IPS-NIHi11 (cell line): ENCODE measurements at places on chromosomes 7 and 10.
A peak's percentile ranks its signal among the peaks of the same experiment; 100 is the strongest.

- DNase-seq, result no peak
Measured at GRCh38 chr10:78378192-78378591, 344.5 kb downstream of the RPS24 start.

- no peak for DNase-seq
Measured at GRCh38 chr10:6504296-6504695, 75.8 kb downstream of the PRKCQ start.

- no peak for DNase-seq
Measured at GRCh38 chr7:49563693-49564378, 209.6 kb upstream of the VWC2 start.

GRCh38 chr10:6153845-6154244 lies 48.9 kb upstream of the PFKFB3 start:
- DNase-seq, result no peak

- DNase-seq, result no peak
Measured at GRCh38 chr7:139592801-139593461, 69.4 kb downstream of the CLEC2L start.

- DNase-seq, result no peak
Measured at GRCh38 chr10:59227136-59227673, 50.8 kb downstream of the PHYHIPL start.

GRCh38 chr7:76238326-76238725 lies 36.6 kb downstream of the SRRM3 start:
- DNase-seq, result no peak

- no peak for DNase-seq
Measured at GRCh38 chr10:86207226-86207625, 159.4 kb downstream of the GRID1 start.

DNA sequence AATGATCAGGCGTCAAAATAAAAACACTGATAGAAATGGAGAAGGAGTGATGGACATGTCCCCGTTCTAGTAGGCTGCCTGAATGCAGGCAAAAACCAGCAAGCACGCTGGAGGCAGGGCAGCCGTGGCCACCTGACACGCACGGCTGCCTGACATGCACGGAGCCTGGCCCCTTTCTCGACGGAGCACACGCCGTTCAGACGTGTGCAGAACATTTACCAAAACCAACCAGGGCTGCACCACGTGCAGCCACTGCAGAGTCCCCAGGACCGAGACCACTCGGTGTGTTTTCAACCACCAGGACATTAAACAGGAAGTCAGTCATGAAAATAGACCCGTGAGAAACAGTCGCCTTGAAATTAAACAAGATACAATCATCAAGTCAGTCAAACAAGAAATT lies 61.9 kb upstream of the NKX6-2 start:
- DNase-seq, result peak; percentile 33

GRCh38 chr7:213324-213993 lies 21.1 kb downstream of the FAM20C start:
- DNase-seq, result no peak

DNA sequence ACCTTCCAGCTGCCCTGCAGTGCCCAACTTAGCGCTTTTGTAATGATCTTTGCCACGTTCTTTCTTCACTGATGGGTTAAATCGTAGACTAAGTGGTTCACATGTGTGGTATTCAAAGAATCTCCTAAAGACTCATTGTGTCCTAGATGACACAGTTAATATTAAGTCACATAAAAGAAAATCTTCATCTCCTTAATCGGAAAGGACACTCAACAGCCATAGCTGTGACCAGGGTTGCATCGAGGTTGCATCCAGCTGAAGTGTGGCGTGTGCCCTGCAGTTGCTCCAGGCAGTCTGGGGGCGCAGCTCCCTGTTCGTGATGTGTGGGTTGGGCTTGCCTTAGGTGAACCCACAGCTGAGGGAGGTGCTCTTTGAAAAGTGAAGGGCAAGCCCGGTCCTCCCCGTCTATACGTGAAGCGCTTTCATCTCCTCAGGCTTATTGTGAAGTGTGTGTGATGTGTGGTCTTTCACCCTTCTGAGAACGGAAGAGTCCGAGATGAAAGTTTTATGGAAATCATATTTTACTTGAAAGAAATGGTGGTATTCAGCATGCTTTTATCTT lies 122.7 kb downstream of the TRRAP start:
- DNase-seq, result no peak

- no peak for DNase-seq
Measured at GRCh38 chr7:646487-646886, 80.0 kb upstream of the DNAAF5 start.

DNA sequence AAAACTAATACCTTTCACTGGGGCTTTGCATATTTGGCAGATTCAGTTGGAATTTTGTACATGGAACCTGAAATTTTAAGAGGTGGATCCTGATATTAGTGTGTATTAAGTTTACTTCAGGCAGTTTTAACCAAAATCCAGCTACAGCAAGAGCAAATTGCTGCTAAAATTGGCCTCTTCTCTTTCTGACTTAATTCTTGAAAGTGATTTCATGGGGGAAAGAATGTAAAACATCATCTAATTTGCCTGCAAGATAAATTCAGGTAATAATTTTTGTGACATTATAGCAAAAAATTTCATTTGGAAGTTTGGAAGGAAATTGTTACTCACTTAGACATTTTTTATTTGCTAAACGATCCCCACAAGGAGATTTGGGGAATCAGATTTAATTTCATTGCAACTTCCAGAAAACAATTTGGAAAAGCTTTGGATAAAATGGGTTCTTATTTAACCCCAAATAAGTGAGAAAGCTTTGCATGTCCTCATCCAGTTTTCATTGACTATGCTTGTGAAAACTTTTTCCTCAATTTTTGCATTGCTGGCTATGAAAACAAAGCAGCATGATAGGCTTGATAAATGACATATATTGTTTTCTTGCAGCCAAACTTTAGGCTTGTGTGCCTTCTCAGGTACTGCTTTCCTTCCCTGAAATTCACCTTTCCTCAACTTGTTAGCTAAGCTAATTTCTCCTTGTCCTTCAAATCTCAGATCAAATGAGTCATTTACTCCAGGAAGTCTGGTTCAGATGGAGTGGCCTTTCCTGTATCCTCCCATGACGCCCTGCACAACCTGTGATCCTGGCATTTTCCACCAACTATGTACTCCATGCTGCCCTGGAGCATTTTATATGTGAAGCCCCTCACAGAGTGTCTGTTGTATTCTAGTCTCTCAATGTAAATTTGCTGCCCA lies 27.4 kb upstream of the ZNF438 start:
- no peak for DNase-seq

GRCh38 chr7:44447874-44448425 lies 42.5 kb downstream of the NUDCD3 start:
- no peak for DNase-seq

- no peak for DNase-seq
Measured at GRCh38 chr7:116552602-116553001, 27.8 kb downstream of the CAV1 start.

DNA sequence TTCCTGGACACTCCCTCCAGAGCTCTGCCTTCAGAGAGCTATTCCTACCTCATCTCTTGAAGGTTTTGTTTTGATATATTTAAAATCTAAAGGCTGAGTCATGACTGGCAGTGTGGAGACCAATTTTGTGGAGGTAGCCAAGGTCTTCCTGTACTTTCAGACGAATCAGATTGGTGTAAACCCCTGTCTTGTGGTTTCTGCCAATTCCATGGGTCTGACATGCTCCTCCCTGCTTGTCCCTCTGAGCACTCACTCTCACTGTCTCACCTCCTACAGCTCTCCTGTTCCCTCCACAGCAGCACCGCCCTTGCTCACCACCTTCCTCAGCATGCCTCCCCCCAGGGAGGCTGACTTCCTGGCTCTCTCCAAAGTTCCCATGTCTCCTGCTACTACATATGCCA lies 179.8 kb downstream of the NPSR1 start:
- no peak for DNase-seq

DNA sequence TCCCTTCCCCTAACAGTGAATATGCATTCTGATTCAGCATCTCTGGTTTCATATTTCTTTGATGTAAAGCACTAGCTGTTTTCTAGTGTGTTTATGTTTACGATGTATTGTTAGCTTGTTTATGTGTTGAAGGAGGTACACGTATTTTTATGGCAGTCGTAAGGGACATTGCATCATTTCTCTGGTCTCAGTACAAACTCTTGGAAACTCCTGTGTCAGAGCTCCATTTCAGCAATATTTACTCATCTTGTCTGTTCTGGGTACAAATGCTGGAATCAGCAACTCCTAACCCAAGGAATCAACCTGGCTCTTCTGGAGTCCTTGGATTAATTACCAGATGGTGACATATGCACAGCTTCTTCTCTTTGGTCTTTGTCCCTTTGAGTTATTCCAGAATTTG lies 270.0 kb upstream of the PLXDC2 start:
- no peak for DNase-seq

DNA sequence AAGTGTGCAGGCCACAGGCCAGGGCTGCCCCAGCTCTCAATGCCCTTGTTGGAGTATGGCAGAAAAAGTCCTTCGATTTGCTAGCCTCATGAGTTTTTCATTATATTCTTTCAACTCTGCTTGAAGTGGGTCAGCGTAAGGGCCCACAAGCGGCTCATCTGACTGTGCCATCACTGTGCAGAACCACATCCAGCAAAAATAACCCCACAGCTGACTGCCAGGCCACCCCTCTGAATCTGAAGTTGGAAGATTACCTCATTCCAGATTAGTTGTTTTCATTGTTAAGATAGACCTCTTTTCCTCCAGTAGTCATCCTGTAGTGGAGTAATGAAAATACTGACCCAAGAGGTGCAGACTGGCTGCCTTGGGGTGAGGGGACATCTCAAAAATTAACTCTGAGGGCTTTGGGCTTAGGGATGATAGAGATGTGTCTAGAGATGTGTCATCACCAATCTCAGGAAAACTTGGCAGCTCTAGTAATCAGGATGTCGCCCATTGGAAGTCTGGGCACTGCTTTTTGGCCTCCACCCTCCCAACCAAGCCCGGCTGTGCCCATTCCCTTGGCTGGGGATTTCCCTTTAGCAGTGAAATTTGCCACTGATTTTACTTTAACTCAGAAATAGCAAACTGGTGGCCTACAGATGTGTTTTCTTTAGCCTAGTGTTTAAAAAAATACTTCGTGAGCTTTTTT lies 164.3 kb downstream of the LCOR start:
- DNase-seq, result no peak
